ENCODE measurements at places on chromosomes 1 and 21. TPM values are rescaled to one million over a fixed set of nuclear protein-coding genes. Genes with fewer than 3 reads are reported as not detected.

TLR5 gene
- 0.22 TPM for total RNA-seq

ERICH3 gene
- total RNA-seq = not detected

PLXNA2 gene
- 1.1 TPM for total RNA-seq

OR2L3 gene
- not detected for total RNA-seq

SPRR2F gene
- total RNA-seq = not detected

DTL gene
- total RNA-seq = 86.9 TPM

CR2 gene
- total RNA-seq = 1.6 TPM

GRCh38 chr1:2875707-2876561, 74.4 kb upstream of the TTC34 start:
- H3K27me3 ChIP-seq = no peaks in the 10 kb centered on the region
- H3K36me3 ChIP-seq = no peaks in the 10 kb centered on the region
- H3K4me3 ChIP-seq = no peak overlapping the region
- no peak for DNase-seq
- no peaks in the 10 kb centered on the region for H3K4me1 ChIP-seq
- H3K27ac ChIP-seq = no peak overlapping the region

DNA sequence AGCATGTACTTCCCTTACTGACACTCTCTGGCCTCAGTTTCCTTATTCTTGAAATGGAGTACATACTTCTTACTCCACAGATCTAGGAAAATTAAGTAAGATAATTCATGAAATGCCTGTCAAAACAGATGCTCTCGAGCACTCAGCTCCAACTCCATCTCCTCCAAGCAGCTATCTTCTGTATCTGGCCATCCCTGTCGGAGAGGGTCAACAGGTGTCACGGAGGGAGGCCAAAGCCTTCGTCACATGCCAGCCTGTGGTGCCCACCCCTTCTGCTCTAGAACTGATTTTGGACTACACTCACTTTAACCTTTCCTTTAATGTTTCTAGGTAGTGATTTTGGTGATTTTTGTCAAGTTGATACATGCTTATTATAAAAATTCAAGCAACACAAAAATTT, 18.8 kb upstream of the PKP1 start:
- H3K4me1 ChIP-seq = no peaks in the 10 kb centered on the region
- no peak overlapping the region for H3K27ac ChIP-seq
- H3K4me3 ChIP-seq = no peak overlapping the region
- no peaks in the 10 kb centered on the region for H3K36me3 ChIP-seq
- DNase-seq = no peak

DNA sequence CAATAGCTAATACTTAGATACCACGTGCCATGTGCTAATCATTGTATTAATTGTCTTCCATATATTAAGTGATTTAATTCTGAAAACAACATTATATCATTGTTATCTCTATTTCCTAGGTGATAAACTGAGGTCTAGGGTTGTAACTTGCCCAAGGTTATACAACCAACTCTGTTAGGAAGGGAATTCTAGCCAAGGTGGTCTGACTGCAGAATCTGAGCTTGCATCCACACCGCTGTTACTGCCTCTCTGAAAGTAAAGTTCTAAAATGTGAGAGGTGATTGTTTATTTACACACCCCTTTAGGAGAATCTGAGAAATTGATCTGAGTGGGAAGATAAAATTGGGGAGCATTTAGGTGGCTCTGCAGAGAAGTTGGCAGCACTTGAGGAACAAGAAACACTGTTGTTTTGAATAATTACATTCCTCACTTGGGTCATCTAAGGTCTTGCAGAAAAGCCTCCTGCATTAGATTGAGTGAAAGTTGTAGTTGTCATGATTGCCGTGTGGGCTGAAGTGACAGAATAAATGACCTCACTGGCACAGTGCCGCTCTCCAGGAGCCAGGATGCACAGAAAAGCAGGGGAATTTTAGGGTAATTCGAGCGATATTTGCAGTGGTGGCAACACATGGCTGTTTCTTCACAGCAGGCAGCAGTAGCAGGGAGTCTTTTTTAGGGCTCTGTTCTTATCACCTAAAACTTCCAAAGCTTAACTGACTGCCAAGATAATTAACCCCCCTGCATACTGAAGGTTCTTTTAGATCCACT, 121.7 kb downstream of the ADGRL4 start:
- DNase-seq = no peak
- H3K4me1 ChIP-seq = no peaks in the 10 kb centered on the region
- no peak overlapping the region for H3K4me3 ChIP-seq
- H3K36me3 ChIP-seq = no peaks in the 10 kb centered on the region
- no peak overlapping the region for H3K27ac ChIP-seq

DNA sequence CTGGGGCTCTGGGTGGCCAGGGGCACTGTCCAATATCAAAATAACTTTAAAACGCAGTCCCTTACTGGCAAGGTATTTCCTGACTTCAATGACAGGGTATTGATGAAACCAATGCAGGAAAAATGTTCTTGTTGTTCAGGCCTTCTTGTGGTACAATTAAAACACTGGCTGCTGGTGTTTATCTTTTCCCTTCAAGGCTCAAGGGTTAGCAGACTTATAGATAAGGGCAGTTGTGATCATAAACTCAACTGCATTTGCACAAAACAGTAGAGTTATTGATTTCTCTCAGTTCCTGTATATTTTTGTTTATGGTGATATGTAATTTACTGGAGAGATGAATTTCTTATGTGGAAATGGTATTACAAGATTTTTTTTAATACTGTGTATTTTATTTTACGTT, 2.7 kb upstream of the CD84 start:
- H3K4me1 ChIP-seq = peaks cover 50% of the 10 kb centered on the region
- H3K4me3 ChIP-seq = no peak overlapping the region
- no peak for DNase-seq

- no peaks in the 10 kb centered on the region for H3K27me3 ChIP-seq
- no peak overlapping the region for H3K4me3 ChIP-seq
- H3K36me3 ChIP-seq = no peaks in the 10 kb centered on the region
- no peaks in the 10 kb centered on the region for H3K4me1 ChIP-seq
- DNase-seq = no peak
- no peak overlapping the region for H3K27ac ChIP-seq
These were observed 155.5 kb upstream of the FGGY start for GRCh38 chr1:59141267-59141863.

DNA sequence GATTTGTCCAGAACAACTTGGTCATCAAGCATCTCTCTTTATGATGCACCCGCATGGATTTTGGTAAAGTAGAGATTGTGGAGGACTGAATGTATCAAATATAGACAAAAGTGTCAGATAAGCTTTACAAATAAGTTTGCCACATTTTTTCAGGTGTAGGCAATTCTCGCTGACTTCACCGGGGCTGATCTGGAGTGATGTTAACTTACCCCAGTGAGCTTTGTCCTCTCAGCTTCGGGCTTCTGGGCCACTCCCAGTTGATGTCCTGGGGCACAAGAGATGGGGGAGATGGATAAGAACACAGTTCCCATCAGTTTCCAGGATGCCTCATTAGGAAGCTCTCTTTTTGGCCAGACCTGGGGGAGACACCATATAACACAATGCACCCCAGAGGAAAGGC, 117.7 kb downstream of the ETS2 start:
- no peaks in the 10 kb centered on the region for H3K4me1 ChIP-seq
- H3K27ac ChIP-seq = no peak overlapping the region
- no peak for DNase-seq
- no peak overlapping the region for H3K4me3 ChIP-seq
- H3K27me3 ChIP-seq = no peaks in the 10 kb centered on the region

DNA sequence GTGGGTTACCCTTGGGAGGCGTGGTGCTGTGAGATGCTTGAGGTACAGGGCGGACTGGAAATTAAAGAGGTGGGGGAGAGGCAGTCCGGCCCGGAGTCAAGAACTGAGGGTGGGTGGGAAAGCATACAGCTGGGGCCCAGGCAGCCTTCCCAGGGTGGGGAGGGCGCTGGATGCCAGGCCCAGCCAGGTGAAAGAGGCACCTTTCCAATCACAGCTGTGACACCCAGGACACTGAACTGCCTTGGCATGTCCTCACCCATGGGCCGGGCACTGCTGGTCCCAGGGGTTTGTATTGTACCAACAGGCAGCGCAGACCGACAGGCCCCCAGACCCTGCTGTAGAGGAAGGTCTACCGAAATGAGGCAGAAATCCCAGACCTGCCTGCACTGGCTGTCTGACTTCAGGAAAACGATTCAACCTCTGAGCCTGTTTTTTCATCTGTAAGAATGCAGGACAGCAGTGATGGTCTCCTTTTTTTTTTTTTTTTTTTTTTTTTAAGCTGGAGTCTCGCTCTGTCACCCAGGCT, 9.1 kb downstream of the SLC30A2 start:
- no peak overlapping the region for H3K27ac ChIP-seq
- H3K36me3 ChIP-seq = no peaks in the 10 kb centered on the region
- no peak for DNase-seq
- peaks cover 6% of the 10 kb centered on the region for H3K4me1 ChIP-seq
- no peak overlapping the region for H3K4me3 ChIP-seq
- H3K27me3 ChIP-seq = no peaks in the 10 kb centered on the region

DNA sequence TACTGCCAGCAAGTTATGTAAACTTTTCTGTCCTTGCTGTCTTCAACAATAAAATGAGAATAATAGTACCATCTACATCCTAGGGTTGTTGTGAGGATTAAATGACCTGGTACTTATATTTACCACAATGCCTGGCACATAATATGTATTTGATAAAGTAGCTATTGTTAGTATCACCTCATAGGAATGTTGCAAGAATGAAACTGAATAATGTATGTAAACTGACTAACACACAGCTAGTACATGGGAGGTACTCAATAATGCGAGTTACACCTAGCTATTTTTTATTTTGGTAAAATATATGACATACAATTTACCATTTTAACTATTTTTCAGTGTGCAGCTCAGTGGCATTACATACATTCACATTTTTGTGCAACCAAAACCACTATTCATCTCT, 169.0 kb upstream of the C8B start:
- H3K27ac ChIP-seq = no peak overlapping the region
- no peak for DNase-seq
- no peaks in the 10 kb centered on the region for H3K4me1 ChIP-seq
- H3K4me3 ChIP-seq = no peak overlapping the region
- no peaks in the 10 kb centered on the region for H3K36me3 ChIP-seq

DNA sequence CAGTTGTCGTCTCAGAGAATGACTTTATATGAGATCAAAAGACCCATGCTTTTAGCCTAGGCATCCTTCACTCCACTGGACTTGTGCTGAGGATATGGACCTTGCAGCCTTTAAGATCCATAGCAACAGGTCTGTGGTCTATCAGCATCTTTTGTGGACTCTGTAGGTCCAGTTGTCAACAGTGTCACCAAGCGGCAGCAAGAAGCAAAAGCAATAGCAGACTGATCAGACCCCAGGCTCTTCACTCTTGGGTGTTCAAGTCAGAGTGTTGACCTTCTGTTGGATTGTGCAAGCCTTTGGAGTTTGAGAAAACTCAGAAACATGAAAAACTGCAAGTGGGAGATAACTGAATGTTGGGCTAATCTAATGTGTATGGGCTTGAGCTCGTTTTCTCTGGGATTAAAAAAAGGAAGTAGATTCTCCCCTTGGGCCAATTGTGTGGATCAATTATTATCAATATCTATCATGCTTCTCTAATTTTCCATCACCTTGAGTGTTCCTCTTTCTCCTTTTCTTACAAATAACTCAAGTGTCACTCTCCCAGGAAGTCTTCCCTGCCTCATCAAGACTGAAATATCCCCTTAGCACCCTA, 144.2 kb downstream of the LYPLAL1 start:
- no peaks in the 10 kb centered on the region for H3K4me1 ChIP-seq
- H3K36me3 ChIP-seq = no peaks in the 10 kb centered on the region
- no peak for DNase-seq
- H3K27ac ChIP-seq = no peak overlapping the region
- H3K4me3 ChIP-seq = no peak overlapping the region
- H3K27me3 ChIP-seq = no peaks in the 10 kb centered on the region

DNA sequence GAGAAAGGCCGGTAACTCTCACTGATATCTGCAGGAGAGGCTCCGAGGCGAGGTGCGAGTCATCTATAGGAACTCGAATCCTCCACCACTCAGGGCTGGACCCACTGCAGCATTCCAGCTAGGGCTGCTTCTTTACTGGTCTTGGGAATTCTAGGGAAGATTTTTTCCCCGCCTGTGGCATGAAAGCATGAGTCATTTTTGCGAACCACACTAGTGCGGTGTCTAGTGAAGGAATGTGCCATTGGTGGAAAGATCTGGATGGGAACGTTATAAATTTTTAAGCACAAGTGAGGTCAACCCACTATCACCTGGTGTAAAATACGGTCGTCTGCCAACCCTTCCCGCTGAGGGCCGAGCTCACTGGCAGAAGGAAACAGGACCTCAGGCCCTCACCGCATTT, 49.7 kb downstream of the SYF2 start:
- no peaks in the 10 kb centered on the region for H3K27me3 ChIP-seq
- no peaks in the 10 kb centered on the region for H3K36me3 ChIP-seq
- DNase-seq = no peak
- H3K4me3 ChIP-seq = no peak overlapping the region
- H3K27ac ChIP-seq = no peak overlapping the region
- no peaks in the 10 kb centered on the region for H3K4me1 ChIP-seq
